ENCODE measurements at places on chromosomes 5 and 9. TPM values are rescaled to one million over a fixed set of nuclear protein-coding genes. Genes with fewer than 3 reads are reported as not detected.

Gene MCTP1
- 38.7 TPM for total RNA-seq

Gene PAPPA
- total RNA-seq: 2.2 TPM

DNA sequence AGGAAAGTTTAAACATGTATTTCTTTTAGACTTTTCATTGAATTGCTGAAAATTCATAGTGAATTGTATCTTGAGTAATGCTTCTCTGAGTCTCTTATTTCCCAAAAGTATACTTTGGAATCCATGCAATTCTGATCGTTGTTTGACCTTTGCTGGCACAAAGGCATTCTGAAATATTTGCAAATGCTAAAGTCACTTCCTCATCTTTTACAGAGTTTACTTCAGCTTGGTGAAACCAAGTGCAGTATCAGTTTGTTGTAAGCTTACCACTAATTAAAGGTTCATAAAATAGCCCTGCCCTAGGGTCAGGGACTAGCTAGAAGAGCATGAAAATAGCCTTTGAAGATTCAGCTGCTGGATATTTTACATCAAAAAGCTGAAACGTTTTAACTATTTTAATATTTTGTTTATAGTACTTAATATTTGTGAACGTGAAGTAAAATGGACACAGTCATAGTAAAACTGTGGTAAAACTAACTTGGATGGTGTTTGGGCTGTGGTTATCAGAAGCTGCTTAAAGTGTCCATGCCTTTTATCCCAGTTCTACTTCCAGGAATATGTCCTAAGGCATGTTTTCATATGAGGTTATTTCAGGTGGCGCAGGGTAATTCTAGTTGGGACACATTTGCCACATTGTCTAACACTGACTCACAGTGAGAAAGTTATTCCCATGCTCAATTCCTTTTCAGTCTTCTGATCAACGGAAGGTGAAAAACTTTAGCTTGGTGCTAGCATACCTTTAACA, 45.3 kb downstream of the SLC22A5 start:
- DNase-seq: no peak

- DNase-seq: peak; percentile 57
Observed at GRCh38 chr9:63859475-63860215, 1425.4 kb downstream of the FOXD4L5 start.

DNA sequence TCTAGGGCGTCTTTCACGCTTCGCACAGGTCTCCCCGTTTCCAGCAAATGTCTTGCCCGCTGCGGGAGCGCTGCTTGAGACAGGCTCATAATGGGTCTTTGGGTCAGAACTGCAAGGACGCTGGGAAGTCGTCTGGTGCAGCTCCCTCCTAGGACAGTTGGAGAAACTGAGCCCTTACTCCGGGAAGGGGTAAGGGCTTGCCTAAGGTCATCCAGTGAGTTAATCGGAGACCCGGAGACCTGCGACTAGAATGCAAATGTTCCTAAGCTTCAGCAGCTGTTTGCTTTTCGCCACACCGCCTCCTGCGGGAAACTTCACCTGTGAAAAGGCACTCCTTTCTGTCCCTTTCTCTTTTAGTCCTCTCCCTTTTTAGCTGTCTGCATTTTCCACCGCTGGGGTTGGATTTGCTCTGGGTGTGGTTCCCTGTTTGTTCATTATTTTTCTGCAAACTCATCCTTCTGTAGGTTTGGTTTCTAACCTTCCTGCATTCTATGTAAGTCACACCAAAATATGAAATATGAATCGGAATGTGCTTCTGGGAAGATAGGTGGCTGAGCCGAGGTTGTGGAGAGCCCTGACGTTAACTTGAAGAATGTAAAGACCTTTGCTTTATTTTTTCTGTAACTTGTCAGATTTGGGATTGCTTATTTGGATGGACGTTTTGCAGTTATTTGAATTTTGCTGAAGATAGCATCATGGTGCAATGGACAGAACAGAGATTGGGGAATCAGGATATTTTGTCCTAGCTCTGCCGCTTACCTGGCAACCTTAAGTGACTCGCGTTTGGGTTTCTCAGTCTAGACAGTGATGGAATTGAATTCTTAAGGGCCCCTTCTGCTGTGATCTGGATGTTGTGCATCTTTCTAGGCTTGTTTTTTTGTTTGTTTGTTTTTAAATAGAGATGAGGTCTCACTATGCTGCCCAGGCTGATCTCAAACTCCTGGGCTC, 909 bp downstream of the SLC36A1 start:
- no peak for DNase-seq

GRCh38 chr9:546797-547223, 294.7 kb upstream of the DMRT1 start:
- DNase-seq: no peak

Gene SETX
- total RNA-seq: 59.3 TPM

GRCh38 chr5:35736280-35736679, 118.6 kb downstream of the SPEF2 start:
- DNase-seq: no peak

GRCh38 chr9:31573561-31573960, 810.9 kb upstream of the ACO1 start:
- no peak for DNase-seq

DNA sequence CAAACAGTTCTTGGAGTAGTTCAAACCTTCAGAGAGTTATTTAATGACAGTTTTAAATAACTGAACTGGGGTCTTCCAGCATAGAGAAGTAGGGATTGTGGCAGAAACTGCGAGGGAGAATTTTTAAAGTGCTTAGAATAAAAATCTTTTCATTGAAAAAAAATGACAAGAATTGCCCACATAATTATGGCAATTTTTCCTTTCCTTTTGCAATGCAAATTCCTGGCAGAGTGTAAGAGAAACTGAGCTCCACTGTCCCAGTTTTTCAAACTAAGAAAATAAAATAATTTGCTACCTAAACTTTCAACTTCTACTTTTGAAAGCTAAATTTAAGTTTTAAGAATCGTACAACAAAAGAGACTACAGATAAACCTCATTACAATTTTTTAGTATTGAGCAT, 2.3 kb upstream of the PTGER4 start:
- no peak for DNase-seq

Gene ROR2
- 3.8 TPM for total RNA-seq

DNA sequence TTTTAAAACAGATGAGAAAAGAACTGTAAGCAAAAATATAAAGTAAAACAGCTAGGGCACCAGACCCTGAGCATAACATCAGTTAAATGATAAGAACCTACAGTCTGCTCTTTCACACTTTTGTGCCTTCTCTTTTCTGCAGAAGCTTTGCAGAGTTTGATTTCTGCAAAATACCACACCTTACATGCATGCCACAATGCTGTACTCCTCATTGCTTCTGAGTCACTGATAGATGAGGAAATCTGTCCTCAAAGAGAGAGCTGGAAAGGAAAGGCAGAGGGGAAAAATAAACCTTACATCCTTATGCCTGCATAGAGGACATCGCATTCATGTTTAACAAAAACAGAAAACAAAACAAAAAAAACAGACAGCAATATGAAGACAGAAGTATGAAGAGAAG, 142.9 kb downstream of the ATPSCKMT start:
- no peak for DNase-seq

GRCh38 chr9:123073441-123073840, 40.0 kb downstream of the GPR21 start:
- DNase-seq: no peak

GRCh38 chr9:35254984-35255857, 93.4 kb downstream of the UNC13B start:
- no peak for DNase-seq
